ENCODE measurements at places on chromosomes 5 and 9. TPM values are rescaled to one million over a fixed set of nuclear protein-coding genes. Genes with fewer than 3 reads are reported as not detected.
A peak's percentile ranks its signal among the peaks of the same experiment; 100 is the strongest.

DNA sequence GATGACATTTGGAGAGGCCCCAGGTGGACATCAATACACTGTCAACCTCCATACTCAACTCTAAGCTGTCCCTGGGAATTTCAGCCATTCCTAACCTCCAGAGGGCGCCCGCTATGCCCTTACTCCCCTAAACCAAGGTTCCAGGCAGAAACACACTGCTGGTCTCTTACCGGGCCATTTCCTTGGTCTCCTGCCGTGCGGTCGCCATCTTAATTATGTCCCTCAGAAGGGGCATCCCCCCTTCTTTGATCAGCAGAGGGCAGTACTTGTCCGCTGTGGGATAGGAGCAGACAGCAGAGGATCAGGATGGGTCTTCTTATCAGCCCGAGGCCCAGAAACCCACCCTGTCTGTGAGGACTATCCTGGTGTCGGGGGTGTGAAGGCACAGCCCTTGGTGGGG, 9.3 kb upstream of the ZDHHC12 start:
- H3K4me3 ChIP-seq, result peak overlapping the region; percentile 61
- no peaks in the 10 kb centered on the region for H3K27me3 ChIP-seq
- peak; percentile 84 for DNase-seq
- H3K27ac ChIP-seq, result peak overlapping the region; percentile 88
- peaks cover 3% of the 10 kb centered on the region for H3K36me3 ChIP-seq
- peaks cover 8% of the 10 kb centered on the region for H3K4me1 ChIP-seq

GRCh38 chr9:14075218-14075617, 238.7 kb downstream of the NFIB start:
- no peaks in the 10 kb centered on the region for H3K36me3 ChIP-seq
- no peak for DNase-seq
- H3K4me3 ChIP-seq, result no peak overlapping the region
- H3K4me1 ChIP-seq, result peaks cover 6% of the 10 kb centered on the region
- peaks cover 8% of the 10 kb centered on the region for H3K27me3 ChIP-seq

GRCh38 chr9:111794835-111795556, at the start of gene SHOC1:
Gene SHOC1, minus strand, starts transcription at chr9:111794937. Its CDS starts 3,519 bp downstream, at chr9:111791418.
- H3K4me1 ChIP-seq, result no peaks in the 10 kb centered on the region
- H3K4me3 ChIP-seq, result no peak within 1 kb of the TSS
- no peak for DNase-seq

- H3K27ac ChIP-seq, result no peak overlapping the region
- DNase-seq, result no peak
- no peak overlapping the region for H3K4me3 ChIP-seq
- peaks cover 10% of the 10 kb centered on the region for H3K4me1 ChIP-seq
Measured at GRCh38 chr5:38607396-38607795, 51.0 kb upstream of the LIFR start.

SLC45A2 gene
- total RNA-seq, result 0.36 TPM

PCDHB10 gene
- 5.5 TPM for total RNA-seq

Measured in neural crest cell (in vitro differentiated cells).